ENCODE measurements at places on chromosomes 11 and 22.

DNA sequence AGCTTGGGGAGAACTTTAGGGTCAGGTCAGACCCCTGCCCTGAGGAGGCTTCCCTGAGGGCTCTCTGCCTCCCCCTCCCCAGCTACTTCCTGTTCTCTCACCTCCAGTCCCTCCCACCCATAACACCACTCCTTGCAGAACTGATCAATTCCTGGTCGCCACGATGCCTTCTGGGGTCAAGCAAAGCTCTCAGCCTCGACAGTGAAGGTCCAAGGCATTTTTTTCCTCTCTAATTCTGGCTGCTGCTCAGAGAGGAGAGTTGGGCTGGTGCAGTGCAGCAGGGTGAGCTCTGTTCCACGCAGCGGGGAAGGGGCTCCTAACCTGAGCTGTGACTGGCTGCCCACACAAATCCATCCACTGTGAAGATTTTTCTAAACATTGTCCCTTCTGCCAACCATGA, 628.4 kb downstream of the BRD1 start:
- DNase-seq = peak; percentile 11

GRCh38 chr22:49807780-49808708, 19.6 kb downstream of the BRD1 start:
- no peak for DNase-seq

DNA sequence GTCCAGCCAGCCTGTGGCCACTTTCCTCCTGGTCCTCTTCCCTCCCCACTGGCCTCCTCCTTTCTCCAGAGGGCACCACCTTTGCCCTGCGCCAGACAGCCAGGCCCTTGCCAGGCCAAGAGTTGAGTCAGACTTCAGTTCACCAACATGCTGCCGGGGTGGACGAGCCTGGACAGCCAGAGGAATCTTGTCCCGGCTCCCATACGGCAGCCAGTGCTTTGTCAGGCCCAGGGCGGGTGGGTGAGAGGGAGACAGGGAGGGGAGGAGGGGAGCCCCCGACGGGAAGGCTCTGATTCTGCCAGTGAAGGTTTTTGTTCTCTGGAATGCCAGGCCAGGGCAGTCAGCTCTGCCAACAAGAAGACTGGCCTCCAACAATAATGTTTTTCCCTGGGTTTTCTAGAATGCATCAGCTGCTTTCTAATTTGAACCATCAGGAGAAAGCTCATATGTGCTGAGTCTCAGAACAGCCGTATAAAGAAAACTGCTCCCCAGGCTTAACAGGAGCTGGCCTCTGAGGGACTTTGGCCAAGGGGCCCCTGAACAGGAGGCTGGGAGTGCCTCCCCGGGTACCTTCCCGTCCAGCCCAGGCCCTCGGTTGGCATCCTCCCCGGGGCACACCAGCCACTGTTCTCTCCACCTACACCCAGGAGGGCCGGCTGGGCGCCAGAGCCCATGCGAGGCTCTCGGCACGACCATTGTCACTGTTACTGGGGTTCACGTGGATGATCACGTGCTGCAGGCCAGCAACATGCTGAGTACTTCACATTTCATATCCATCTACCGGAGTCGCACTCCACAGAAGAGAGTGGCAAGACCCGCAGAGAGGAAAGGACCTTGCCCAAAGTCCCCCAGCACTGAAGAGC, 28.6 kb downstream of the LIF start:
- DNase-seq = no peak

GRCh38 chr11:87110443-87111131, 72.9 kb downstream of the TMEM135 start:
- DNase-seq = no peak

DNA sequence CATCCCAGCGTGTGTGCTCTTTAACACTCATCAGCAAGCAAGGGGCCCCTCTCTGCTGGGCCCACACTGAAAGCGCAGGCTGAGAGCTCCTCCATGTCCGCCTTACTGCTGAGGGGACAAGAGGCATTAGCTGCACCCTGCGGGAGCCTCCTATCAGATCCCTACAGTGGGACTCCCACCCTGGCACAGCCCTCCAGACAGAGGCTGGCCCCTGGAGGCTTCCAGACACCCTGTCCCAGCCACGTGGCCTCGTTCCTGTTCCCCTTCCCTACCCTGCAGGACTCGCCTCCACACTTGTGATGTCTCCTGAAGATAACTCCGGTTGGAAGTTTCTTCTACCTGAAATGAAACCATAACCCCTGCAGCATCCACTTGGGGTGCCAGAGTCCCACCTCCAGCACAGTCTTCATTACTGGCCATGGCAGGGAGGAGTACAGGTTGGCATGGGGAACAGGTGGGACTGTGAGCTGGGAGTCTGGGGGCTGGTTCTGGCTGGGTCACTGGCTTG, 5.0 kb upstream of the SH3BP1 start:
- DNase-seq = no peak

DNA sequence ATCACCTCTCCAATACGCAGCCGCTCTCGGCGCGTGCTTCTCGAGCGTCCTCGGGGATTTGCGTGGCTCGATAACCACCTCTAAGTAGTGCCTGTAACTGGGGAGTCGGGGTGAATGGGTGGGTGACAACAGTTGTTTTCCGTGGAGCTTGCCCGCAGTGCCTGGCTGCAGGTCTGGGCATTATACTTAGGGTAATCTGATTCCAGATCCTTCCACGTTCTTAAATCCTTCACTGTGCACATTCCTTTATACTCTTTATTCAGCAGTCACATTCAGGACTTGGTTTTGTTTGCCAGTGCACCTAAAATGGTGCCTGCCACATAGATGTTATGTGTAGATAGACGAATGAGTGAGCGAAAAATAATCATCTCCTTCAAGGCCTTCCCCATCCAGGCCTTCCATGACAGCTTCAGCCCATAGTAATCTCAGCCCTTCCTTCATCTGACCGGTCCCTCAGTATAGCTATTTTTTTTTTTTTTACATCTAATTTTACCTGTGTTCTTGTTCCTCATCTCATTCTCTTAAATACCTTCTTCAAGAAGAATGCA, 602 bp downstream of the NAT10 start:
- DNase-seq = no peak

GRCh38 chr11:77418155-77418970, 55.5 kb downstream of the PAK1 start:
- DNase-seq = no peak

GRCh38 chr11:108825381-108825780, 160.5 kb downstream of the DDX10 start:
- no peak for DNase-seq

GRCh38 chr11:35143297-35144135, 4.5 kb downstream of the CD44 start:
- no peak for DNase-seq

- no peak for DNase-seq
These were observed 131.8 kb downstream of the SBF2 start for GRCh38 chr11:10162222-10162621.

DNA sequence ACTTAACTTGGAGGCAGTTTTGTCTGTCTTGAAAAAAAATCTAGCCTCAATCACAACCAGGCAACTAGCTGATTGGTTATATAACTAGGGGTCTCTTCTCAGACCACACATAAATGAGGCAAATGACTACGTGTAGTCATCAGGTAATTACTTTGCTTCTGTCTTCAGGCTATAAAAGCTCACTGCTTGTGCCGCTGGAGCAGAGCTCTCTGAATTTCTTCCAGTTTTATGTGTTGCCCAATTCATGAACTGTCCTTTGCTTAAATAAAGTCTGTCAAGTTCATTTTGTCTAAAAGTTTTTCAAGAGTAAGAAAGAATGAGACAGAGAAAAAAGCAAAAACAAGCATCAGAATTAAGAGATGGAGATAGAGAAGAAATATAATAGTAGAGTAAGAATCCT, 93.4 kb downstream of the MUC15 start:
- no peak for DNase-seq

DNA sequence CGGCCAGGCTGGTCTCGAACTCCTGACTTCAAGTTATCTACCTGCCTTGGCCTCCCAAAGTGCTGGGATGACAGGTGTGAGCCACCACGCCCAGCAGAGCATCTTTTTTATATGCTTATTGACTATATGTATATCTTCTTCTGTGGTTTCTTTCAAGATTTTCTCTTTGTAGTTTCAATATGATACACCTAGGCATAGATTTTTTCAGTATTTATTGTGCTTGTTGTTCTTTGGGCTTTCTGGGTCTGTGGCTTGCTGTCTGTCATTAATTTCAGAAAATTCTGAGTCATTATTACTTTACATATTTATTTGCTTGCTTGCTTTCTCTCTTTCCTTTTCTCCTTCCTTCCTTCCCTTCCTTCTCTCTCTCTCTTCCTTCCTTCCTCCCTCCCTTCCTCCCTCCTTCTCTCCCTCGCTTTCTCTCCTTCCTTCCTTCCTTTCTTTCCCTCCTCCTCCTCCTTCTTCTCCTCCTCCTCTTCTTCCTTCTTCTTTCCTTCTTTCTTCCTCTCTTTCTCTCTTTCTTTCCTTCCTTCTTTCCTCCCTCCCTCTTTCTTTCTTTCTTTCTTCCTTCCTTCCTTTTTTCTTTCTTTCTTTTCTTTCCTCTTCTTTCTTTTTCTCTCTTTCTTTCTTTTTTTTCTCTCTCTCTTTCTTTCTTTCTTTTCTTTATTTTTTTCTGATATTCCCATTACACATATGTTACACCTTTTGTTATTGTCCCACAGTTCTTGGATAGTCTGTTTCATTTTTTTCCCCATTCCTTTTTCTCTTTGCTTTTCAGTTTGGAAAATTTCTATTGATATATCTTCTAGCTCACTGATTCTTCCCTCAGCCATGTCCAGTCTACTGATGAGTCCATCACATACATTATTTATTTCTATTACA, 10.9 kb upstream of the DCHS1 start:
- no peak for DNase-seq

- no peak for DNase-seq
These were observed 11.2 kb upstream of the UPK3A start for GRCh38 chr22:45273452-45274075.

DNA sequence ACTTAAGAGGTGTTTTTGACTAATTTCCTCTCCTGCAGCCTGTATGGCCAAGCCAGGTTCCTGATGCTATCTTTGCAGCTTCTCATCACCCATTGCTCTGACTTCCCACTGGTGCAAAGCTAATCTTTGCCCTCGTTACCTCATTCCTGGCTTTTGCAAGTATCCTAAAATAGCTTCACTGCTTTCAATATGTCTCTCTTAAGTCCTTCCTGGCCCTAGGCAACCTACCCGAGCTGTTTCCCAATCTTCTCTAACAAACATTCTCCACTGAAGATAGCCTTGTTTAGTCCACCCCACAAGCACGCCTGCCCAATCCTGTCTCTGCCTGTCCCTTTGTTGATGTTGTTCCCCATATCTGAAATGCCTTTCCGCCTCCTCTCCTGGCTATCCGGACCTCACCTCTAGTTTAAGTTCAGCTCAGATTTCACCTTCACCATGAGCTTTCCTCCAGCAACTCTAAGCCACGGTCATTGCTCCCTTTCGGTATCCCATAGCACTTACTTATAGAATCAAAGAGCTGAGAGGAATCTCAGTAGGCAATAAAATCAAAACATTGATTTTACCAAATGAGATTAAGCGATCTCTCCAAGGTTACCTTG, 30.1 kb upstream of the CECR2 start:
- no peak for DNase-seq

Measured in RWPE2 (cell line).